ENCODE measurements at places on chromosomes 16 and 17. TPM values are rescaled to one million over a fixed set of nuclear protein-coding genes. Genes with fewer than 3 reads are reported as not detected.

The CLEC18C gene
- 0.08 TPM for total RNA-seq

The SOX15 gene
- total RNA-seq, result 0.26 TPM

The CMTR2 gene
- total RNA-seq, result 13.4 TPM

The CCL1 gene
- not detected for total RNA-seq

The SLC38A8 gene
- not detected for total RNA-seq

The GSG1L gene
- total RNA-seq, result not detected

The SEPTIN1 gene
- total RNA-seq, result 2.0 TPM

The NTN3 gene
- 0.06 TPM for total RNA-seq

The NPTX1 gene
- 210 TPM for total RNA-seq

The TCAP gene
- 0.93 TPM for total RNA-seq

The C16orf95 gene
- 4.8 TPM for total RNA-seq

The DCUN1D3 gene
- total RNA-seq, result 8.5 TPM

The ZDHHC1 gene
- 6.9 TPM for total RNA-seq

The PRKAR1A gene
- 164 TPM for total RNA-seq

The MYH1 gene
- total RNA-seq, result not detected

The EVI2A gene
- total RNA-seq, result not detected

The HS3ST3A1 gene
- total RNA-seq, result 0.31 TPM

The DHODH gene
- 12.8 TPM for total RNA-seq

The SMIM36 gene
- not detected for total RNA-seq

The LONP2 gene
- total RNA-seq, result 38.2 TPM

The CCDC144A gene
- total RNA-seq, result 1.2 TPM
